NCI-H345 (cell line): ENCODE measurements at places on chromosomes 2 and 18.

DNA sequence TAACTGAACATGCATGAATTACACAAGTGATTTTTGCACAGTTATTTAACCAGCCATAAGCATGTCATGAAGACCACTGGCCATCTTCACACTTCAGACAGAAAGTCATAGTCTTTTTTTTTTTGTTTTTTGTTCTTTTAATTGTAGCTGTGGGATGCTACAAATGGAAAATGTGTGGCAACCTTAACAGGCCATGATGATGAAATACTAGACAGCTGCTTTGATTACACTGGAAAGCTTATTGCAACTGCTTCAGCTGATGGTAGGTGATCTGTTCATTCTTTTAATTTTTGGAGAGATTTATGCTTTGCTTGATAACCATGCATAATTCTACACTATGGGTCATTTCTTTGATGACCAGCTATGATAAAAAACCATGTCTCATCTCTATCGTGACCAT, 35.6 kb downstream of the DAW1 start:
- DNase-seq: no peak

GRCh38 chr2:236656166-236656565, 86.5 kb downstream of the ACKR3 start:
- no peak for DNase-seq

- DNase-seq: no peak
These were observed 47.4 kb upstream of the KIDINS220 start for GRCh38 chr2:8884812-8885211.

DNA sequence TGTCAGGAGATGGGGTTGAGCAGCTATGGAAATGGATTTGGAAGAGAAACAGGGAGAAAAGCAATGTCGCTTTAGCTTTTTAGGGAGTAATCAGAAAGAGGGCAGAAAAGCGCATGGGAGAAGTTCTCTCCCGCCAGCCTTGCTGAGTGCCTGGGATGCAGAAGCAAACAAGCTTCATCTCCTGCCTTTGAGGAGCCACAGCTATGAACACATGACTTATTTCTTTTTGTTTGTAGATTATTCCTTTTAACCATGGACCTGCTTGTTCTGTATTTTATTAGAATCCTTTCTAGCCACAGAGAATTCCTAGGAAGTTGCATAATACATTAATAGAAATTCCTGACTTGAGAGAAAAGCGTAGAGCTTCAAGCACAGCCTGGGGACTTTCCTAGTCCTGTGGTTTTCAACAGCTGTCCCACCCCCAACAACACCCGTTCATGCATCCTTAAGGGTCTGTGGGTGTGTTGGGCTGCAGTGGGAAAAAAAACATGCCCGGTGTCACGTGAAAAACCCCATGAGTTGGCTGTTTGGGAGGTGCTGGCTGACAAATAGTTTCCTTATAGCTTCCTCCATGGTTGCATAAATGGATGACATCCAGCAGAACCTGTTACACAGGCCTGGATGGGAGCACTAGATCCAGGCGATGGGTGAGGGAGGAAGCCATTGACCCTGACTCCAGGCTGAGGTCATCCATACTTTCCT, 14.9 kb downstream of the SLC9A4 start:
- DNase-seq: no peak

- no peak for DNase-seq
These were observed 38.1 kb downstream of the EMX1 start for GRCh38 chr2:72955228-72956049.

- DNase-seq: no peak
These were observed 12.3 kb downstream of the AQP12B start for GRCh38 chr2:240670402-240670801.

DNA sequence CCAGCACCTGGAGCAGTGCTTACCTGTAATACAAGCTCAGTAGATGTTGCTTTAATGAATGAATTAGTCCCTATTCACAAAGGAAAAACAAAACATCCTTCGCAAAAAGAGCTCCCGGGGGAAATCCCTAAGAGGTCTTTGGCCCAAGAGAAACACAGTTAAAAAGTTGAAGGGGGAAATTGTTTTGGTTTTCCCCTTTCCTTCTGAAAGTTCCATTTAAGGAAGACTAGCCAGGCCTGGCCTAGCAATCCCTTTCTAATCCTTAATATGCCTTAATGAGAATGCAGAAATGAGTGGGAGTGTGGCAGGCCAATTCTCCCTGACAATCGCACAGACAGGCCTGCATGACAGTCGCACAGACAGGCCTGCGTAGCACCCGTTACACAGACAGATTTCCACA, 33.5 kb upstream of the REL start:
- DNase-seq: no peak
